ENCODE measurements at places on chromosomes 4 and X.

- no peak for DNase-seq
Observed at GRCh38 chrX:42241421-42241820, 318.1 kb upstream of the CASK start.

DNA sequence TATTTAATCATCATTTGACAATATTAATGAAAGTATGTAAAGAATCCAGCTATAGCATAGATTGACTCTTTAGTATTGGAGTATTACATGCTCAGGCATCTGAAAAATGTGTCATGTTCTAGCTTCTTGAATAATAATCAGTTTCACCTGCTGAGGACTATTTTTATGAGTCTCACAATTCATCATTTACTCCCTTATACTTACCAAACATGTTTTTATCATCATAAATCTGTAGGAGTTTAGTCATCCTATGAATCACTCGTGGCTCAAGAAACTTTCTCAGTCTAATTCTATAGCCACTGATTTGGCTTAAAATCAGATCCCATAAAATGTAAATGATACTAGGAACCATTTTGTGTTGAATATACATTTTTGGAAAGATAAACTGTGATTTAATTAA, 1616.1 kb downstream of the C4orf33 start:
- peak; percentile 55 for DNase-seq

DNA sequence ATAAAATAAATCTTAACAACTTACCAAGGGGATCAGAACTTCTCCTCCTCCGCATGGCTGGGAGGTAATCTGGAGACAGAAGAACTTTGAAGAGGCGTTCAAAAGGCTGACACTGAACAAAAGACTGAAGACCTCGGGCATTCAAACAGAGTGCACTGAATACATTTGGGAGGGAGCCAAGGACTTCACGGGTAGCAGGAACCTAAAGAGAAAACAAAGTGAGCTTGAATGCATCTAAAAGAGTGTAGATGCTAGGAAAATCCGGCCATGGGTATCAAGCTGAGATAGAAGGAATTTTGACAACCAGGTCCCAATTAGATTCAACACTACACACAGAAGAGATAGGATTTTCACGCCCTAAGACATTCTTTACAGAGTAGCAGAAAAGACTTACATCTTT, 69.6 kb downstream of the HUWE1 start:
- DNase-seq: no peak

- no peak for DNase-seq
Observed at GRCh38 chr4:63440236-63440635, 969.0 kb downstream of the TECRL start.

- DNase-seq: no peak
Observed at GRCh38 chr4:98506462-98507132, 151.8 kb downstream of the TSPAN5 start.

DNA sequence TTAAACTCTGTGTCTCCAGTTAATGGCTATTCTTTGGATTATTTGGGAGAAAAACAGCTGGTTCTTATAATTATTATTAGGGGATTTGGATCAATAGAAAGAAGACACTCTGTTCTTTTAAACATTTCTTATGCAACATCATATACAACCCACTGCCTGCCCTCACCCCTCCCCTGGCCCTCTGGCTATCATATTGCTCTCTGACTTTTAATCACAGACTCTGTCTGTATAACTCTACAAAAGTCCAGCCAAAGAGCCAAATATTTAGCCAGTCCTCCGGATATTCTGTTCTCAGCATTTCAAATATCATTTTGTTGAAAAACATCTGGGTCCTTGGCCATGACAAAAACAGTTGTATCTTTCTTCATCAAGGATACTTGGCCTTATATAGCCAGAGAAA, 19.0 kb upstream of the PACRGL start:
- DNase-seq: no peak

- no peak for DNase-seq
Observed at GRCh38 chr4:123077330-123077729, 154.9 kb upstream of the NUDT6 start.

- no peak for DNase-seq
Observed at GRCh38 chr4:151202851-151203455, 74.0 kb upstream of the PRSS48 start.

DNA sequence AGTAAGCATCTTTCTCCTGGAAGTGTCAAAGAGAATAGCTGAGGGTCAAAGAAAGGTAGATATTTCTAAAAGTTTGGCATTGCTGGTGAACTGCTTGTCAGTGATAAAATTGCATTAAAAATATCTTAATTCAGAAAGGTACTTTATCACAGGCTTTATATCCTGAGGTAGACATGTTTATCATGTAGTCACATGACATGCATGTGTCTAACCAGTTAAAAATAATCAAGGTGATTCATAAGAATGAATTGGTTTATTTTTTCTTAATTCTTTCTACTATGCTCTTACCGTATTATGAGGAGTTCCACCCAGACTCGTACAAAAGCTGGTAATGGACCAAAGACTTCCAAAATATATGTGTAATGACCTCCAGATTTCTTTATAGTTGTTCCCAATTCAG, 6.1 kb downstream of the SLC7A11 start:
- DNase-seq: peak; percentile 30

- DNase-seq: no peak
Observed at GRCh38 chr4:3816983-3817960, 51.1 kb downstream of the ADRA2C start.

DNA sequence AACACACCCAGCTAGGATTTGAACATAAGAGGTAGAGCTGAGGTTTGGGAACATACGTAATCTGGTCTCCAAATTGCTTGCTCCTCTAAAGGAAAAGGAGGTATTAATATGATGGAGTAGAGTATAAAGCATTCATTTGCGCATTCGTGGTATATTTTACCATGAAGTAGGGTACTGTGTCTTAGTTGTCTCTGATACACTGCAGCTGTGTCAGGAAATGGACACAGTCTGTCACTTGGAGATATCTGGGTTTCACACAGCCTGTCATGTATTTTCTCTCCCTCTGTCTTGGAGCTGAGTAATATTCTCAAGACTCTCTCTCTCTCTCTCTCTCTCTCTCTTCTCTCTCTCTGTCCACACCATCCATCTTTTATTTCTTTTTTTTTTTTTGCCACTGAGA, 274.8 kb upstream of the UGT8 start:
- DNase-seq: no peak

GRCh38 chr4:67344594-67345380, 200.5 kb downstream of the CENPC start:
- DNase-seq: no peak

GRCh38 chrX:128439159-128439558, 387.0 kb upstream of the ACTRT1 start:
- DNase-seq: no peak

- peak; percentile 46 for DNase-seq
Observed at GRCh38 chr4:76585897-76586360, 150.9 kb downstream of the SHROOM3 start.

- no peak for DNase-seq
Observed at GRCh38 chr4:135007400-135007799, 805.8 kb upstream of the PABPC4L start.

DNA sequence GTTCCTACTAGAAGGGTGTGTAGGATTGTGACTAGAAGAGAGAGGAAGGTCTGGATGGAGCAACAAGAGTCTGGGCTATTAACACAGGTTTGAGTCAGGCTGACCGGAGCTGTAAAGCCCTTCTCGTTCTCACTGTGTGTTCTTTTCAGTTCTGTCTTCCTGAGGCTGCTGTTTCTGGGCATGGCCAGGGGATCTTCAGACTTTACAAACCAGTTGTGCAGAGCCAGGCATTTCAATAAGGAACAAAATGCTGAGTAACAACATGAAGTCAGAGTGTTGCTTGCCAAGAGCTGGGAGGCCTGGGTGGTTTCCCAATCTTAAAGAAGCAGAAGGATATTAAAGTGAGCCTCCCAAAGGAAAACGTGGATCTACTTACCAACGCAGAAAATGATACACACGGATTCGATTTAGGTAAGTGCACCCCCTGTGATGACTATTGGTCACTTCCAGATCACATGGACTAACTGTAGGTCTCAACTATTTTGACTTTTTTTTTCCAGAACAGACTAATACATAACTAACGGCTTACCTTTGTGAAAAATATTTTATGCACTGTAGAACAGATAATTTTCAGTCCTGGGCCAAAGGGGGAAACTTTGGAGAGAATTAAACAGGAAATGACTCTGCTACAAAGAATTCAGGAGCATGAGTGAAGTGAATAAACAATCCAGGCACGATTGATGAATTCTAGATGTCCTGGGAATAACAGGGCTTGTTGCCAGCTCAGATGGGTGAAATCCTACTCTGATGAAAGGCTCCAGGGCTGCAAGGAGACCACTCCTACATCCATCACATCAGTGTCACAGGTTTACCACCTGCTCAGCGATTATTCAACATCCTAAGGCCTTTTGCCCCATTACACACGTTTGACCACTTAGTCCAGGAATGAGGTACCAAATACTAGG, 94.5 kb downstream of the ANXA3 start:
- DNase-seq: peak; percentile 72

DNA sequence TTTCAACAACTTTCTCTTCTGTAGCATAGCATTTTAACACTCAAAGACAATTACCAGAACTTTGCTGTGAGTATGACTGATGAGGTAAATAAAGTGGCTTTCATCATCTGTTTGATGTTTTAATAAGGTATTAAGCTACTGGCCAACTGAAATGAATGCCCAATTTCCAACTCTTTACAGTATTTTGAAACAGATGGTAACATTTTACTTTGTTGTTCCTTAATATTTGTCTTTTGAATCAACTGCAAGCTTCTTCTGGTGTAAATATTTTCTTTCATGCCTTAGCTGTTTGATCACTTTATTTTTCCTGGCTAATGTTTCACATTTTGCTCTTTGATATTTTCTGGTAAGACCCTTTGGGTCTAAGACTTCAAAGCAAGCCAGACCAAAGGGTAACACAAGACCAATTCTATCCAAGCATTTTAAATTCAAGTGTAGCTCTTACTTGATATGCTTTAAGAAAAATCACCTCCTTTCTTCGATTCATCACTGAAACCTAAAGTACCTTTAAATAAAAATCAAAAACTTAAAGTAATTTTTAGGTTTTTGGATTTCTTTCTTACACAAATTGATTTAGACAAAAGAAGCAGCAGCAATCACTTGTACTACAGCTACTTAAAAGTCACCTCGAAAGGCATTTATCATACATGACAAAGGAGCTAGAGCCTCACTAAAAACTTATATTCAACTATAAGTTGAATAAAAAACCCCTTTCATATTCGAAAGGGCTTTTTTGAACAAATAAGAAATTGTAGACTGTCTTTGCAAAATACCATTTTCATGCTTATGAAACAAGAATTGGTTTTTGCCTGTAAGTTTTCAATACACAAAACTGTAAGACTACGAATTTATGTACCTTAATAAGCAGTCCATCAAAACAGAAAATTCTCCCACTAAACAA, 57.6 kb downstream of the TBCK start:
- no peak for DNase-seq

GRCh38 chr4:8744083-8744805, 127.4 kb downstream of the HMX1 start:
- DNase-seq: no peak

DNA sequence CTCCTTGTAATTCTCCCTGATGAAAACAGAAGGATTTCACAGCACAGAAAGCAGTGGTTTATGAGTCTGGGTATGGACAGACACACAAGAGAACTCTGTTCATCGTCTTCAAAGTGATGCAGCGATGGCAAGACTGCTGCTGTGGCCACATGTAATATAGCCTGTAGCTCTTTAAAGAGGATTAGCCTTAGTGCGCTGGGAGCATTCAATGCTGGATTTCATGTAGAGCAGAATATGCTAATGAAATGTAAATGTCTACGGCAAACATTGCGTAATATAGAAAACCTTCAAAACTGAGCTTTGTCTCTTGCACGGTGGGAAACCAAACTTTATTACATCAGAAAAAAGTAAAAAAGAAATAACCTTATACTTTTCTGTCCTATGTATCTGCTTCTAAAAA, 42.9 kb downstream of the ALPK1 start:
- DNase-seq: no peak

- DNase-seq: peak; percentile 60
Observed at GRCh38 chrX:44143061-44143602, 169.9 kb upstream of the NDP start.

- peak; percentile 32 for DNase-seq
Observed at GRCh38 chr4:39636531-39637184, 2.0 kb downstream of the SMIM14 start.

GRCh38 chrX:110759785-110760184, 35.8 kb downstream of the CHRDL1 start:
- DNase-seq: no peak

DNA sequence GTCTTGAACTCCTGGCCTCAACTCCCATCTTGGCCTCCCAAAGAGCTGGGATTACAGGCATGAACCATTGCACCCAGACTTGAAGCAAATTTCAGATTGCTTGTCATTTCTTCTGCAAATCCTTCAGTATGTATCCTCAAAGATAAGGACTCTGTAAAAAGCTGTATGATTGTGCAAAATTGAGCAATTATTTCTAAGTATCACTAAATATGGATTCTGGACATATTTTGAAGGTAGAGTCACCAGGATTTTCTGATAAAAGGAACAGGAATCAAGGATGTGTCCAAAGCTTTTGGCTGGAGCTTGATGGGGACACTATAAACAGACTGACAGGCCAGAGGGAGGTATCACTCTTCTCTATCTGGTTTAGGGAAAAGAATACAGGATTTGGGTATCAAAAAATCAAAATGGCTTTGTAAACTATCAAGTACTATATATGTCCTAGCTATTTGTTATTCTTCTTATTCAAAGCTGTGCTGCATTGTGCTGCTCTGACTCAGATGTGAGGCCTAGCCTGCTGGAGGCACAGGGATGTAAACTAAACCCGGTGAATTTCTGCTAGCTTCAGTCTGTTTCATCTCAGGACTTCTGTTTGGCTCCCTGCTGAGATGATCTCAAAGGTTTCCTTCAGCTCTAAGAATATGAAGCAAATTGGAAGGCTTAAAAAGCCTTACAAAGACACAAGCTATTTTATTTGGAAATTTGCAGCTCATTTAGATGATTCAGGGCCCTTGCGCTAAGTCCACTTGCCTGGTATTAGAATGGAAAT, 8.3 kb downstream of the RPS4X start:
- DNase-seq: no peak

Measured in A172 (cell line).